Stimulated activated CD8-positive, alpha-beta memory T cell treated with anti-CD3 and anti-CD28 coated beads, Interleukin-15, amount 100 ng/mL, for 1 hour (primary cell): ENCODE measurements at places on chromosomes 3 and 15.

GRCh38 chr3:10330319-10330718 lies 9.4 kb upstream of the SEC13 start:
- DNase-seq = no peak

DNA sequence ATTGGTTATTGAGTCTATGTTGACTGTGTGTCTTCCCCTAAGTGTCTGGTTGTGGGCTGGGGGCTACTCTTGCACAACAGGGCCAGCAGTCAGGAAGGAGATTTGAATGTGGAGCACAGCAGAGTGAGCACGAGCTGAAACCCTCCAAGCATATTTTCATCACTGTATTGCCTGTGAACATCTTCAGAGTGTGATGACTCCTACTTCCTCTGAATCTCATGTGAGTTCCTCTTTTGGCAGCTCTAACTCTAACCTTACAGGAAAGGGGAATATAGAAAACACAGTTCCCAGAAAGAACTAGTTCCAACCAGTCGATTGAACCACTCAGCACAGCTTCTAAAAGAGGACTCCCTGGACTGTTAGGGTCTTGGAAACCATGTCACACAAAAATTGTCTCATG lies 211.6 kb downstream of the RAP2B start:
- DNase-seq = no peak

GRCh38 chr15:45333550-45333949 lies 44.8 kb downstream of the GATM start:
- no peak for DNase-seq

- no peak for DNase-seq
Measured at GRCh38 chr3:124463234-124463633, 267.0 kb upstream of the UMPS start.

GRCh38 chr3:41138146-41138545 lies 61.2 kb upstream of the CTNNB1 start:
- no peak for DNase-seq

GRCh38 chr3:188976407-188976806 lies 195.4 kb upstream of the TPRG1 start:
- no peak for DNase-seq

- DNase-seq = no peak
Measured at GRCh38 chr3:99579246-99579645, 59.1 kb upstream of the COL8A1 start.
